ENCODE measurements at places on chromosomes 3 and 15. TPM values are rescaled to one million over a fixed set of nuclear protein-coding genes. Genes with fewer than 3 reads are reported as not detected.

Gene GOLGA8T
- polyA plus RNA-seq: 0.51 TPM

Gene FES
- polyA plus RNA-seq: 23.3 TPM

Gene SCAMP5
- polyA plus RNA-seq: 0.73 TPM

Gene ARHGEF26
- polyA plus RNA-seq: 2.3 TPM

Gene PCNP
- 72.2 TPM for polyA plus RNA-seq

Data from heart right ventricle (tissue), 16 donors.